ENCODE measurements at places on chromosomes 6 and 20. TPM values are rescaled to one million over a fixed set of nuclear protein-coding genes. Genes with fewer than 3 reads are reported as not detected.

Gene METTL24
- not detected for polyA plus RNA-seq

Gene PARD6B
- polyA plus RNA-seq = 9.2 TPM

Gene CTCFL
- polyA plus RNA-seq = 0.03 TPM

Gene GOPC
- 11.4 TPM for polyA plus RNA-seq

Gene SPATS1
- not detected for polyA plus RNA-seq

Gene TOX2
- 3.0 TPM for polyA plus RNA-seq

Gene TAF4
- polyA plus RNA-seq = 18.3 TPM

Gene ALDH8A1
- polyA plus RNA-seq = 0.15 TPM

Gene PSORS1C2
- polyA plus RNA-seq = not detected

Gene GTSF1L
- polyA plus RNA-seq = not detected

Gene PXDC1
- 97.5 TPM for polyA plus RNA-seq

Gene FITM2
- 2.7 TPM for polyA plus RNA-seq

Gene FNDC11
- polyA plus RNA-seq = not detected

Gene MLIP
- 3.6 TPM for polyA plus RNA-seq

Gene ABHD16B
- not detected for polyA plus RNA-seq

Gene LY6G6C
- 0.18 TPM for polyA plus RNA-seq

Gene PBOV1
- polyA plus RNA-seq = not detected

Gene JAG1
- polyA plus RNA-seq = 12.7 TPM

Gene GRM1
- polyA plus RNA-seq = not detected

Gene LST1
- 37.0 TPM for polyA plus RNA-seq

Gene FOXA2
- polyA plus RNA-seq = 0.54 TPM

Gene KHDRBS2
- not detected for polyA plus RNA-seq

Gene C20orf141
- not detected for polyA plus RNA-seq

Gene TMEM151B
- 3.1 TPM for polyA plus RNA-seq

Gene NOX3
- polyA plus RNA-seq = not detected

Gene SLC35F1
- polyA plus RNA-seq = 0.85 TPM

Gene RIPPLY2
- polyA plus RNA-seq = not detected

Gene PKIB
- polyA plus RNA-seq = 80.5 TPM

Gene TGM3
- polyA plus RNA-seq = 1.6 TPM

Gene PACRG
- 1.5 TPM for polyA plus RNA-seq

Gene CASS4
- polyA plus RNA-seq = 1.1 TPM

Gene TINAG
- 31.6 TPM for polyA plus RNA-seq

Gene RFX6
- polyA plus RNA-seq = 0.54 TPM

Gene LCA5
- 3.3 TPM for polyA plus RNA-seq

Gene CNKSR3
- polyA plus RNA-seq = 11.6 TPM

Gene RHAG
- not detected for polyA plus RNA-seq

Data from small intestine (tissue), 16 donors.